ENCODE measurements at places on chromosomes 4 and X. TPM values are rescaled to one million over a fixed set of nuclear protein-coding genes. Genes with fewer than 3 reads are reported as not detected.

- peaks cover 7% of the 10 kb centered on the region for H3K36me3 ChIP-seq
- no peaks in the 10 kb centered on the region for H3K4me1 ChIP-seq
- no peak overlapping the region for H3K4me3 ChIP-seq
- H3K27me3 ChIP-seq, result no peaks in the 10 kb centered on the region
Measured at GRCh38 chr4:7887436-7887835, 52.2 kb downstream of the AFAP1 start.

DNA sequence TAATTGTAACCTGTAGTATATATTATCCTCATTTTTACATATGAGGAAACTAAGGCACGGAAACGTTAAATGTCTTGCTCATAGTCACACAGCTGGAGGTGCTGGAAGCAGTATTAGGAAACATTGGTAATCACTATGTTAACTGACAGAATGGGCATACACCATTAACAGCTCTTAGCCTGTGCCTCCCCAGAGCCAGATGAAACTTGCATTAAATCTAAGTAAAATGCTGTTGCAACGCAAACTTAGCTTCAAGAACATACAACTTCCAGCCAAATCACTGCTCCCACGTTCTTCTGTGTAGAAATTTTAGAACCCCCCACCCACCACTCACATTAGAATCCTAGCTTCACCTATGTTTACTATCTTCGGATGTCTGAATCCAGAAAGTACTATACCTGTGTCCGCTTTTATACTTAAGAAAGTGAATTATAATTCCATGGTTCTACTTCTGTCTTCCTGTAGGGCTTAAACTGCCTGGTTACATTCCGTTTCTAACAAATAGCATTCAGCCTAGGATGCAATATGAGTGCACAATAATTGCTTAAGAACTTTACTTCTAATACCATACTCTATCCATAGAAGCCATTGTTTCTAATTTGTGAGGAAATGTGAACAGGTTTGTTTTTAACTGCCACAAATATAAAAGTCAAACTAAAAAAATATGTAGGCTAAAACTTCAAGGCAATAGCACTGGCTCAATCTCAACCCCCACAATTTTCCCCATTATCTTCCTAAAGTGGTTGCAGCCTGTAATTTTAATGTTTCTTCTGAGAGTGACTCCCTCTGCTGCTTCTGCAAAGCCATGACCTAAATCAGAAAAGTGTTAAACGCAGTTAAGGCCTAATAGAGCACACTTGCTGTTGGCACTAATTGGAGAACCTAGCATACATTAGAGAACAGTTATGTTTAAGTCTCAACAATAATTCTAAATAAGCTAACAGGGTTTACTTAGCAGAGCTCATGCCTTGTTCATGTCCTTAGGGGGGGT lies 4.4 kb downstream of the UNC5C start:
- H3K27ac ChIP-seq, result no peak overlapping the region
- no peak for DNase-seq
- no peaks in the 10 kb centered on the region for H3K36me3 ChIP-seq

DNA sequence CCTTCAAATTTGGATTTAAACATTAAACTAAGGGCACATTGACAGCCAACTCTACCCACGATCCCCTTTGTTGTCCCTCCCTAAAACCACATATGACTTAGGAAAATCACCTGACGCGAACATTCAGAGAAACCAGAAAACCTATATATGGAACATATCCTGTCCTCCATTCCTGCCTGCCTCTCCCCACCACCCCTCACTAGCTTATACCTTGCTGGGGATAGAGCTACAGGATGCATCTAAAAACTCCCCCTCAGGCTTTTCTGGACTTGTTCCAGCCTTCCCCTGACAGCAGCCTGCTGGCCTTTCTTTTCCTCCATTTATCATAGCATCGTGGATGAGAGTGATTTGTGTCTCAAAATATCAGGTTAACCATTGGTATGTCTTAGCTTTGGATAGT lies 8.8 kb downstream of the STK26 start:
- H3K4me3 ChIP-seq, result no peak overlapping the region
- H3K4me1 ChIP-seq, result peaks cover 5% of the 10 kb centered on the region
- DNase-seq, result no peak

- DNase-seq, result no peak
- H3K27me3 ChIP-seq, result no peaks in the 10 kb centered on the region
- no peak overlapping the region for H3K27ac ChIP-seq
- no peak overlapping the region for H3K4me3 ChIP-seq
- peaks cover 6% of the 10 kb centered on the region for H3K36me3 ChIP-seq
Measured at GRCh38 chr4:38924353-38924752, 56.7 kb downstream of the FAM114A1 start.

VEGFC gene
- 0.95 TPM for total RNA-seq

Data from endodermal cell (in vitro differentiated cells).